Cardiac fibroblast (primary cell): ENCODE measurements at places on chromosomes 12 and 14.
A peak's percentile ranks its signal among the peaks of the same experiment; 100 is the strongest.

GRCh38 chr12:54967461-54967860 is 17.1 kb downstream of the TESPA1 start:
- peak; percentile 36 for DNase-seq

DNA sequence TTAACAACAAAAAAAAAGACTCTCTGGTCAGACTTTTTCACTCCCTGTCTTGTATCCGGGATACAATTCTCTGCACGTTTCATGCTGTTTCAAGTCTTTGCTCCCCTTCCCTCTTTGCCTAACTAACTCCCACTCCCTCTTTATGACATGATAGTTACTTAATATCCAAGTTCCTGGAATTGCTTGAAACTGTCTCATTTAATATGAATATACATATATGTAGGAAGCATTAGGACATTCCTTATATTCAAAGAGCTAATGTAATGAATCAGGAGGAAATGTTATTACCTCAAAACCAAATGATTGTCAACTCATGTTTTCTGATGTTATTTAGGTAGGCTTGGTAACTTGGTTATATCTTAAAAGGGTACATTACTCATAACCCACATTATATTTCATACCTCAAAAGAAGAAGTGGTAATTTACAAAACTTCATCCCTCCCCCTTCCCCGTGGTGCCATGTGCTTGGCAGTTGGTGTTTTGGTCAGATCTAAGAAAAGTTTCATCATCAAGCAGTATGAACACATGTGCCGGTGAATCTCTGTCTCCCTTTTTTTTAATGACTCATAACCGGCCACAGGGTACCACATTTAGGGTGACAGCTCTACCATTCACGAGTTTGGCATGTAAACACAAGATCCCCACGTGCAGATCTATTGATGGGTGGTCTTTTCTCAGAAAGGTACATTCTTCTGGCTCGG is 56.5 kb downstream of the HCAR2 start:
- DNase-seq, result peak; percentile 81

DNA sequence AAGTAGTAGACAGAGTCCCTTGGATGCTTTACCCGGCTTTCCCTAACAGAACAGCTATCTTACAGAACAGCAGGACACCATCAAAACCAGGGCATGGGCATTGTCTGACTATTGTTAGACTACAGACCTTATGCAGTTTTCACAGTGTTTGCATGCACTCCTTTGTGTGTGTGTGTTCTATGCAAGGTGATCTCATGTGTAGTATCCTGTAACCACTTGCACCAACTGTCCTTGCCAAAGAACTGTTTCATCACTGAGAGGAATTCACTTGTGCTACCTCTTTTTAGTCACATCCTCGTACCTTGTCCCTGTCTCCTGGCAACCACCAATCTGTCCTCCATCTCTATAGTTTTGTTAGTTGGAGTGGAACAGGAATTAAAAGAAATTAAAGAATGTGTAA is 183.6 kb upstream of the PZP start:
- no peak for DNase-seq

GRCh38 chr12:110382683-110383082 is 20.8 kb downstream of the ANAPC7 start:
- no peak for DNase-seq

GRCh38 chr12:57983858-57984505 is 42.6 kb downstream of the ATP23 start:
- DNase-seq, result no peak

DNA sequence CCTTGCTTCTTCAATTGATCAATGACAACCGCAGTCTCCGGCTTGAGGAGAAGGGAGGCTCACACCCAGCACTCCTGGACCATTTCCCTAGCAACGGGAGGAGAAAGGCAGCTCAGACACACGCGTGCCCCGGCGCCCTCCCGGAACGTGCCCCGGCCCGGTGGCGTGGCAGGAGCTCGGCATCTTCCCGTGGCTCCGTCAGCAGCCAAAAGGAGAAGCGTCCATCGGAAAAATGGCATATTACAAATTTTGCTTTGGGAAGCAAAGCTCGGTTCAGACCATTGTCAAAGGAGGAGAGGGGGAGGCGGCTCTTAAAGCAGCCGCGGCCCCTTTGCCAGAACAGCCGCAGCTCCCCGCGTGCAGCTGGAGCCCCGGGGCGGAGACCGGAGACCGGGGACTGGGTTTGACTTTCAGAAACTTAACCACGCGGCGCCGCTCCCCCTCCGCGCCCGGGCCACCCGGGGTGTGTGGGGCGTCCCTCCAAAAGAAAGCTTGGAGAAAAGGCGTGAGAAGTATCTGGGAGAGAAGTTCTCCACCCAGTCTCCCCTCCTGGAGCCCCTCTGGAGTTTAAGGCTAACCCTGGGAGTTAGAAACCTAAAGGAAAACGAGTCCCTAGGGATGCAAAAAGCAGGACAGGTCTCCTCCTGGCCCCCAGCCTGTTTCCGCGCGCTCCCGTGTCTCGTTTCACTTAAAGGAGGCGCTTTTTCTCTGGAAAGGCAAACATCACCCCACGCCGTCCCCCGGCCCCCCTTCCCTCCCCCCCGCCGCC is 545 bp downstream of the PPFIA2 start:
- DNase-seq, result peak; percentile 56

GRCh38 chr14:62691647-62692489 is 353.4 kb downstream of the KCNH5 start:
- peak; percentile 98 for DNase-seq

- DNase-seq, result no peak
These were observed 14.5 kb downstream of the RNASE3 start for GRCh38 chr14:20905676-20906075.

- no peak for DNase-seq
These were observed 124.5 kb downstream of the SLC8A3 start for GRCh38 chr14:70064136-70064865.

DNA sequence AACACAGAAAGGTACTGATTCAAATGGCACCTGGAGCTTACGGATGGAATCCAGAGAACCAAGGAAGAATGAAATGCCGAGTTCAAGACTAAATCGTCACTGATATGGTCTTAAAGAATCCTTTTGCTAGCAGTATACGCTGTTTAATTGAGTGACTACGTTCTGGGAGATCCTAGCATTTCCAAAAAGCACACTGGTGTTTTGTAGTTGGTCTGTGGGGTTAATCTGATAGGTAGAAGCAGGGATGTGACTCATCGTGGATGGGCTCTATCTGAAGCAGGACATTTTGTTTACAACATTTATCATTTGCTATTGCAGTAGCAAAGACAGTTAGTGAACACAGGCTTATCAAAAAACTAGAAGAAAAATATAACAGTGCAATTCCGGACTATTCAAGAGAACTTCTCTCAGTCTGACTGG is 169.2 kb upstream of the HMGA2 start:
- DNase-seq, result peak; percentile 82

- DNase-seq, result peak; percentile 80
These were observed 17.4 kb downstream of the FOXN3 start for GRCh38 chr14:89399594-89400068.

DNA sequence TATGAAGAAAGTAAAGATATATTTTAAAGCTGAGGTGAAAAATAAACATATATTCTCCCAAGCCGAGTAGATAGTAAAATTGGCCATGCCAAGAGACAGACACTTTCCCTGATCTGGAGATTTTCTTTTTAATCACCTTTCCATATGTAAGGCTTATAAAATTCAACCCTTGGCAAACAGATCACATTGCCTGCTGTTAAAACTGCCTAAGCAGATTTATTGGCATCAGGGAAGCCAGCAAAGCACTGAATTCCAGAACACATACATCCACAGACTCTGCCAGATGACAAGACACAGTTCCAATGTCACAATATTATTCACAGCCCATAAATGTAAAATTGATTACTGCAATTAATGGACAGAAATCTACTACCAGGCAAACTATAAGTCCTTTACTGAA is 78.2 kb upstream of the GARIN2 start:
- no peak for DNase-seq

- no peak for DNase-seq
These were observed 116.4 kb downstream of the NUBPL start for GRCh38 chr14:31677630-31678029.

DNA sequence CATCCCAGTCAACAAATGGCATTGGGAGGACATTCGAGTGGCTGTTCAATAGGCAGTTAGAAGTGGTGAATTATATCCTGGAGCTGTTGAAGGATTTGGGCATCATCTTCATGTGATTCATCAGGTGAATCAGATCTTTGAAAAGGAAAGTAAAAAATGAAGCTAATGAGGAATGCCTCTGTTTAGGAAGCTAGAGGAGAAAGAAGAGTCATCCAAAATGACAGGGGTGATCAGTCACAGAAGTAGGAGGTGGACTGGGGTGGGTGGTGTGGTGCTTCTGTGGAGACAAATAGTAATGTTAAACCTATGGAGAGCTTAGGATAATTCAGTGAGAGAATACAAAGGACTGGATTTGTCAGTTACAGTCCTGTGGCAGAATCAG is 32.7 kb downstream of the DIP2B start:
- no peak for DNase-seq

DNA sequence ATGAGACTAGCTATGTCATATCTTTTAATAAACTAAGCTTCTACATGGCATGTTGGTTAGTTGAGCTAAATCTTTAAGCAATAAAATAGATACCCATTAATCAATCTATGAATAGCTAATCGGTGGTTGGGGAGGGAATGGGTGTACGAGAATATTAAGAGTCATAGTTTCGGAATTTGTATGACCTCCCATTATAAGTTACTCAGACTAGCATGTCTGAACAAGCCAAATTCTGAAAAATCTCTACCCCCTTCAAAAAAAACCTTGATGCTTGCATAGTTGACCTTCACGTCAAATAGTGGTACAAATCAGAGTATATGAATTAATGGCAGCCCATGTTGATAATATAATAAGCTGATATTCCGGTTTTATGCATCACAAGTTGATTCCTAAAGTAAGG is 60.0 kb downstream of the PLEKHG7 start:
- DNase-seq, result no peak

DNA sequence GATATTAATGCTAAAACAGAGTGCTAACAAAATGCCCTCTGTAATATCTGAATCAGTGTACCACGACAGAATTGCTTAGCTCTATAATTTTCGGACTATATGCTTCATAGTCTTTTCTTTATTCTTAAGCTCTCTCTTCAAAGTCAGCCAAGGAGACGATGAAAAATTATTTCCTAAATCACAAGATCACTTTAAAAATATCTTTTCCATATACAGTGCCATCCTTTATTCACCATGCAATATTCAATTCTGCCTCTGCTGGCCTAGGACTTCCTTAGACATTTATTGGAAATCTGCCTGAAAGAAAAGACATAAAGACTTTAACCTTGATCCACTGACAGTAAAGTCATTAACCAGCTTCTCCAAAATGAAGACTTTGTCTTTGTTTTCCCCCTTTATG is 238.9 kb upstream of the BTG1 start:
- DNase-seq, result no peak

- no peak for DNase-seq
These were observed 24.1 kb downstream of the CEP83 start for GRCh38 chr12:94435511-94435927.

GRCh38 chr12:16352481-16352880 is 5.0 kb downstream of the MGST1 start:
- DNase-seq, result peak; percentile 75

- DNase-seq, result no peak
These were observed 66.0 kb downstream of the ARL6IP4 start for GRCh38 chr12:123046431-123046830.

DNA sequence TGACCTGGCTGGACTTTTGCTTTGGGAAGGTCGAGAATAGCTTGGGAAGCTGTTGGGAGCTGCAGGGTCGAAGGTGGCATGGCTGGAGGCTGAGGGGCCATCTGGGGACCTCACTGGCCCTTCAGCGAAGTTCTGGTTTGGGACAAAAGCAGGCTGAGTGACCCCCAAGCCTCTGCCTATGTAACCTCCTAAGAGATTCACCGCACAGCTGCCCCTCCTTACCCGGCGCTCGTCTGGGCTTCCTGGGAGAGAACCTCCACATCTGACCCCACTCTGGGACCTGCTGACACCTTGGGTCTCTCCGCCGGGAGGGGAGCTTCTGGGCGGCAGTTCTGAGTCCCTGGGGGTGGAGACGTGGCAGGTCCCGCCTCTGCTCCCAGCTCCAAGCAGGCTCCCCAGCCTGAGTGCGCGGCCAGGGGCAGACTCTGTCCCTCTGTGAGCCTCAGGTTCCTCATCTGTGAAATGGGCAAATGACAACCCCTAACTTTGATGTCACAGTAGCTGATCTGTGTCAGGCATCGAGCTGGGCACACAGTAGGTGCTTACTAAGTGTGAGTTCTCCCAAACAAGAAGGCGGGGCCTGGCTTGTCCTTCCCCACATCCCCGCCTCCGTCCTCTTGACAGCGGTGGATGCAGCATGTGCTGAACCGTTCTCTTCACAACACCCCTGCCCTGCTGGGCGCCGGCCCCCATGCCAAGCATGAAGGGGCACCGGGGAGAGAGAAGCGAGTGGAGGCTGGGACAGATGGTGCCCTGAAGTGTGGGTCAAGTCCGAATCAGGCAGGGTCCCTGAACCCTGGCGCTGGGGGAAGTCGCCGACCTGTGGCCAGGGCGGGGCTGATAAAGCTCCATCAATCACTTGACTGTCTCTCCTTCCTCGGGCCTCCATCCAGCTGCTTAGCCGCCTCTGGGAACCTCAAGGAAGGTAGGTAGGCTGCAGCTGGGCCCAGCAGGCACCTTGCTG is 3.8 kb downstream of the EXOC3L4 start:
- no peak for DNase-seq

DNA sequence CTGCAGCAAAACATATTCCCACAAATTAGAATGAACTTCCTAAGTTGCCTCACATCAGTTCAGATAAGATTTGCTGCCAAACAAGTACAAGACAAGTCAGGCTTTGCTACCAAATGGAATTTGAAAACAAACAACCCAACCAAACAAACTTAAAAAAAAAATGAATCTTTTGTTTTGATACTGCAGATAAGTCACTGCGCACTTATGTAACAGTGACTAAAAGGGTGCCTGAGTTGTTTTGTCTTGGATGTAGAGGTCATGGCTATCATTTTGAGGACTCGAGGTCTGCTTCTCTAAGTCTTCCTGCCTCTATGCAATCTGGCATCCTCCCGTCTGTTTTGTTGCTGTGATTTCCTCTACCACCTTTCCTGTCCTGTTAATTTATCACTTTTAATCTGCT is 11.1 kb upstream of the EPS8 start:
- peak; percentile 61 for DNase-seq

DNA sequence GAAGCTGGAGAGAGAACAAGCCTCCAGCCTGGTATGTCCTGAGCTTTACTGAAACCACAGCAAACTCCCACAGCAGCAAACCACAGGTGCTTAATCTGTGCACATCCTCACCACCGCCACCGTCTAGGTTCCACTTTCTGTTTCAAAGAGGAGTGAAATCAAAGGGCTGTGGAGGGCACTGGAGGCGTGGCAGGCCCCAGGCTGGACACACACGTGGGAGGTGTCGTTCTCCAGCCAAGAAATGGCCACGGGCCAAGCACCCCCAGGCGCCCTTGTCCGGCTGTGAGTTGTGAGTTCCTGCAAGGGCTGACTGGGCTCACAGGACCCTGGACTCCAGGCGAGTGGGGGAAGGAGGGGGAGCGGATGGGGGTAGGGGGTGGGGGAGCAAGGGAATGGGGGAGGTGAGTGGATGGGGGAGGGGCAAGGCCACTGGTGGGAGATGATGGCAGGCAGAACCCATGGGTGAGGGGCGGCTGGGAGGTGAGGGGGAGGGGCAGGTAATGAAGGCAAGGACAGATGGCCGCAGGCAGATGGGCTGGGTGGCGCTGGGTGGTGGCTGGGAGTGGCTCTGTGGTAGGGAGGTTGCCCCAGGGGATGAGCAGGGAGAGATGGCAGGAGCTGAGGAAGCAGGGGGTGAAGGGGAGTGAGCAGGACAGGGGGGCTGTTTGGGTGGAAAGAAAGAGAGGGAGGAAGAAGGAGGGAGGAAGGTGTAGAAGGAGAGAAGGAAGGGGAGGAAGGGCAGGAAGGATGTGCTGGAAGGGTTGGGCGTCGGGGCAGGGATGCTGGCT is 86.7 kb downstream of the NCOR2 start:
- peak; percentile 75 for DNase-seq
